ENCODE measurements at places on chromosomes 3 and 15.

DNA sequence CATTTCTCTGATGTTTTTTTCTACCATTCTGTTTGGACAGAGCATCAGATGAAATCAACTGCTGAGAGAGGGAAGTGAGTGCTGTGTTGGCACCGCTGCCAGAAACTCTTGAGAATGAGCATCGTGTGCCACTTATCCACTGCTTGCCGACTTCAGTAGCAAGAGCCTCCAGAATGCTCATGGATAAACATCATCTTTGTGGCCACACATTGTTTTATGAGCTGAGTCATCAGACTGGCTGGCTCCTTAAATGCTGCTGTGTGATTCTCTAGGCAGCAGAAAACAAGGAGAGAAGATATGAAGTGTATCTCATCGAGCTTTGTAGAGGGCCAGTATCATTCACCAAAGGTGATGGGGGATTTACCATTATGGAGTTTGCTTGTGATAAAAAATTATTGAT lies 3.4 kb upstream of the DOCK3 start:
- DNase-seq = peak; percentile 82

- DNase-seq = no peak
Observed at GRCh38 chr3:117441851-117442250, 732.3 kb downstream of the TUSC7 start.

- no peak for DNase-seq
Observed at GRCh38 chr3:24184528-24185176, 239.6 kb downstream of the NR1D2 start.

DNA sequence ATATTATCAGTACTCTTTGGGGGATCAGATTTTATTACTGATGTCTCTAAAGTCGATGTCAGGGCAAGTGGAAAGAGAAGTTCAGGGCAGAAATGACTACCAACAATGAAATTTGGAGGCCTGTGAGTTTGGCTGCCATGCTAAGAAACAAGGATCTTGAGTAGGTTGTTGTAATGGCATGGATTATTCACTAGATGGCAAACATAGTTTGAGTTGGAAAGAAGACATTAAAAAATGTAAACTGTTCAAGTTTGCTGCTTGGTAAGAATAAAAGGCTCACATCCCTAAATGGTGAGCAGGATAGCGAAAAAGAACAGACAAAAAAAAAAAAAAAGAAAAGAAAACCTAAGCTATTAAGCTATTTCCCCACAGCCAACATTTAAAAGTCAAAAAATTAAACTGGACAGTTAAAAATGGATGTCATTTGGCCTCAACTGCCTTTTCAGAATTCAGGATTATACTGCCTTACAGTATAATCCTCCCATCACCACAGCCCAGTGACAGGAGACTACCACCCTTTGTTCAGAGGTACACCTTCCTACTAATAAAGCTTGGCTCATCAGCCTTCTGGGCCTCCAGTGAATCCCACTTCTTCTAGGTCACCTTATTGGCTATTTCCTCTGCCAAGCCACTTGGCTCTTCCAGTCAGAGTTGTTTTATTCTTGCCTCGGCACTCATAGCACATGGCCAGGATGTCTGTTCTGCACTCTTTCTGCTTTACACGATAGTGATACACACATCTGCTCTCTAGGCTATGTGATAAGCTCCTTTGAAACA lies 163.7 kb downstream of the PLD1 start:
- peak; percentile 71 for DNase-seq

DNA sequence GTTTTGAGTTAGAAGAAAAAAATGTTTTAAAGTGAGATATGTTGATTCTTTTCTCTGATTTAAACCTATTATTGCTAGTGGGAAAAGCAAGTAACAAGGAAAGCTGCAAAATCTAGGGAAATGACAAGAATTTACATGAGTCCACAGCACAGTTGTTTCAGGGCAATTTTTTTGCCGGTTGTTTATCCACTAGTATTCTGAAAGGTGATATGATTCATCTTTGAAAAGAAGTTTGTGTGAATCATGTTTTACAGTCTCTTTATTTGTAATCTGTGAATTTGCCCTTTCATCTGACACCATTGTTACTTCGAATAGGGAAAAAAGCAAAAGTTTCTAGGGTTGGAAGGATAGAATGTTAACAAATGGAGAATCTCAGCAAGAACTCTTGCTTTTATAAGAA lies 894.7 kb downstream of the OTOL1 start:
- peak; percentile 77 for DNase-seq

- DNase-seq = peak; percentile 51
Observed at GRCh38 chr3:37243820-37244748, 69.7 kb upstream of the LRRFIP2 start.

DNA sequence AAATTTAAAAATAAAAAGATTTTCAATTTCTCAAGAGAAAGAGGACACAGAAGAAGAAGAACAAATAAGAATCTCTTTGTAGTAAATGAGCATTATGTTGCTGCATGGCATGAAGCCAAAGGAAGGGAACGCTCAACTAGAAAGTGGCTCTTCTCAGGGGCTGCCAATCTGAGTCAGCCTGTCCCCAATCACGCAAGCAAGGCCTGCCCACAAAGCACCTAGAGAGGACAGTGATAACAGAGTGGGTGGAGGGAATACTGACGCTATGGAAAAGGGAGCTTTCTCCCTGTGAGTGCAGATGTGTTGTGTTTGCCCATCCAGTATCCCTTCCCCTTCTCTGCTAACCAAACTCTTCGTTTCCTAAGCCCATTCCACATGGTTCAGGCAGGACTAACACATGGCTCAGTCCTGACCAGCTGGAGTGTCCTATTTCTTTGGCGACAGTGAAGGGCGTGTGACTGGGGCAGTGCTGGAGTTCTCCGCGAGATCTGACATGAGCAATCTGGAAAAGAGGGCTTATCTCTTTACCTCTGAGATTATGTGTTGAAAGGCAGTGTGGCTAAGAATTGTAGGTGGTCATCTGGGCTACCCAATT lies 14.2 kb downstream of the FBN1 start:
- DNase-seq = no peak

- no peak for DNase-seq
Observed at GRCh38 chr3:11589706-11590105, 54.0 kb downstream of the VGLL4 start.

DNA sequence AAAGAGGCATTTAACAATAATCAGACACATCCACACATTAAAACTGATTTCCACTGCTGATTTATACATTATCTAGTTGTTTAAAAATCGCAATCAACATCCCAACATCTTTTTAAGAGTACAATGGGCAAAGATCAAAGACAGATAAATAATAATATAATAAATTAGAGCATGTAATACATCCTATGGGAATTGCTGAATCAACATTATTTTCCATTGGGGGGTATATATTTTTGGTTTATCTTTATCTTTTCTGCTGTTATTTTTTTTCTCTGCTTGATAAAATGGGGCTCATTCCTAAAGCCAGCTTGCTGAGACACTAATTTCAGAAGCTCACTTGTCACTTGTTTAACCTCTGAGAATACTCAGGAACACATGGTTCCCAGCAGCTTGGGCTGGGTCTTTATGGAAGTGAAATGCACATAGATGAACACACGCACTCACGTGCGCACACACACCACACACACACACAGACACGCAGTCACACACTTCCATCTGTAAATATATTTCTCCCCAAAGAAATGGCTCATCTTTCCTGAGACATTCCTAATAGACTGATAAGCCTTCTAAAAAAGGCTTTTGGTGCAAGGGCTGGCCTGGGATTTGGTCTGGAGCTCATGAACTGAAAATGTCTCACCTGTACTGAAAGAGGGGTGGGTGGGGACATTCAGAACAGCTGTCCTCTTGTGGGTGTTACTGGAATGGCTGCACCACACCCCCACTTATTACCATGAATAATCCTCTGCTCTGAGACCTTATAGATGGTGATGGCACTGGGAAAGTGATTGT lies 3.5 kb upstream of the PPIB start:
- no peak for DNase-seq

GRCh38 chr15:33107950-33108349 lies 86.6 kb downstream of the FMN1 start:
- DNase-seq = no peak

GRCh38 chr15:96728591-96728990 lies 398.1 kb downstream of the NR2F2 start:
- no peak for DNase-seq

DNA sequence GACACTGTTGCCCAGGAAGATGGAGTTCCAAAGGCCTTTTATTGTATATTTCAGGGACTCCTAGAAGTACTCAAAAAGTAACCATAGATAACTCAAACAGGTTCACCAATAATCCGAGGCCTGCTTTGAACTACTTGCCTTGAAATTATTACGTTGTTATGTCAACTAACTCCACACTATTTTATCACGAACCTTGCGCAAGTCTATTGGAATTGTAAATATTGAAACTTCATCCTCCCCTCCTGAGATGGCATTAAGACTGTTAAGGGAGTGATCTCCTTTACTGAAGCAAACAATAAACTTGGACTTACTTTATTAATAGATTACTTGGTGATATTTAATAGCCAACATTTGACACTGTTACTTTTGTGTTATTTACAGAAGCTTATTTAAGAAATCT lies 199.6 kb upstream of the GADL1 start:
- DNase-seq = no peak

DNA sequence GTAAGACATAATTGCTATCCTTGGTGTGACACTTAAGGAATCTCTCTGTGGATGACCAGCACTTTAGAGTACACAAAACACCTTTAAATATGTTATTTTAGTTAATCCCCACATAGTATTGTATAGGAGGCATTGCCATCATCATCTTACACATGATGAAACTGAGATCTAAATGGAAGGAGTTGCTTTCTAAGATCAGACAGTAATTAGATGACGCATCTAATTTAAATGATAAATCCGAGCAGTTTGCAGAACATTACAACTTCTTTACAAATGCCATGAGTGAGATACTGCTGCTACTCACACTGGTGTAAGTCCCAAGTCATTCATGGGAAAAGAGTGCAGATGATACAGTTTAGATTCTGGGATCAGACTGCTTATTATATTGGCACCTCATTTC lies 431.9 kb downstream of the MFSD1 start:
- DNase-seq = no peak

- peak; percentile 98 for DNase-seq
Observed at GRCh38 chr3:155024006-155024638, 56.0 kb upstream of the MME start.
